ENCODE measurements at places on chromosomes 4 and X.
A peak's percentile ranks its signal among the peaks of the same experiment; 100 is the strongest.

- DNase-seq, result no peak
Observed at GRCh38 chrX:45352611-45353010, 151.9 kb upstream of the DIPK2B start.

DNA sequence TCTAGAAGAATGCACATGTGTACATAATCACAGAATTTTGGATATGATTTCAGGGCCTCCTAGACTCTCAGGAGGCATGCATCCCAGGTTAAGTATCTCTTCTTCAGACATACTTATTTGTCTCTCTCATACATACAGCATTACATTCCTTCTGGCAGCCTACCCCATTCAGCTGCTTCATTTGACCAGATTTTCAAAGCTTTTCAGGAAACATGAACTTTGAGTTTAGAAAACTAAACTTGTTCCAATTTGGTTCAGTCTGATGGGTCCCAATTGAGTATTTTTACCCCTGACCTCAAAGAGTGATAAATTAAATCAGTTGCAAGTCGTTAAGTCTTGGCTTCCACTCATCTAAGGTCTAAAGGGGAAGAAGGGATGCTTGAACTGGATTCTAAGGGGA, 330.9 kb downstream of the ARHGAP24 start:
- no peak for DNase-seq

- no peak for DNase-seq
Observed at GRCh38 chr4:75244325-75244724, 269.9 kb downstream of the RCHY1 start.

DNA sequence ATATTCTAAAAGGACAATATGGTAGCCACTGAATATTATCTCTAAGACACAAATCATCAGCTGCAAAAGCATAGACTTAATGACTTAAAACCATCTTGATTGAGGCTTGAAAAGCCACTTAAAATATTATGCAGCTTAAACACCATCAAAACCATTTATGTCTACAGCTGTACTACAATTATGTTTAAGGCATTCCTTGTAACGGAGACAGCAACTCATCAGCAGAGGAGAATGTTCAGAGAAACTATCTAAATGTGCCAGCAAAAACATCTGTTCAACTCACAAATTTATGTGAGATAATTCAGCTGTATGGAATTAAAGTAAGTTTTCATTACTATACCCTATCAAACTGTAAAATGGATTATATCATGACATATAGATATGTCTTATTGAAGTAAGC, 147.9 kb upstream of the CTSO start:
- DNase-seq, result no peak

GRCh38 chrX:74232859-74233258, 71.1 kb upstream of the ZCCHC13 start:
- peak; percentile 7 for DNase-seq

DNA sequence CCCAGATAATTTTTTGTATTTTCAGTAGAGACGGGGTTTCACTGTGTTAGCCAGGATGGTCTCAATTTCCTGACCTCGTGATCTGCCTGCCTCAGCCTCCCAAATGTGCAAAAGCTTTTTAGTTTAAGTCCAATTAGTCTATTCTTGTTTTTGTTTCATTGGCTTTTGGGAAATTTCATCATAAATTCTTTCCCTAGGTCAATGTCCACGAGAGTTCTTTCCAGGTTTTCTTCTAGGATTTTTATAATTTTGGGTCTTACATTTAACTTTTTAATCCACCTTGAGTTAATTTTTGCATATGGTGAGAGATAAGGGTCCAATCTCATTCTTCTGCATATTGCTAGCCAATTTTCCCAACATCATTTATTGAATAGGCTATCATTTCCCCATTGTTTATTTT, 36.3 kb upstream of the PDLIM5 start:
- no peak for DNase-seq

GRCh38 chr4:5836943-5837342, 55.9 kb downstream of the CRMP1 start:
- DNase-seq, result no peak

GRCh38 chrX:46941341-46941740, 29.1 kb downstream of the JADE3 start:
- DNase-seq, result no peak

GRCh38 chr4:37760840-37761239, 65.6 kb upstream of the PGM2 start:
- no peak for DNase-seq

GRCh38 chr4:41594432-41594831, 56.5 kb downstream of the LIMCH1 start:
- no peak for DNase-seq

- no peak for DNase-seq
Observed at GRCh38 chrX:48786341-48786800, at the start of gene GATA1. Gene GATA1, plus strand, starts transcription at chrX:48786590. Its CDS starts 4,520 bp downstream, at chrX:48791110.

Measured in fibroblast of skin of left quadriceps (primary cell).